Pulmonary artery endothelial cell (primary cell): ENCODE measurements at places on chromosomes 4 and X. TPM values are rescaled to one million over a fixed set of nuclear protein-coding genes. Genes with fewer than 3 reads are reported as not detected.

DNA sequence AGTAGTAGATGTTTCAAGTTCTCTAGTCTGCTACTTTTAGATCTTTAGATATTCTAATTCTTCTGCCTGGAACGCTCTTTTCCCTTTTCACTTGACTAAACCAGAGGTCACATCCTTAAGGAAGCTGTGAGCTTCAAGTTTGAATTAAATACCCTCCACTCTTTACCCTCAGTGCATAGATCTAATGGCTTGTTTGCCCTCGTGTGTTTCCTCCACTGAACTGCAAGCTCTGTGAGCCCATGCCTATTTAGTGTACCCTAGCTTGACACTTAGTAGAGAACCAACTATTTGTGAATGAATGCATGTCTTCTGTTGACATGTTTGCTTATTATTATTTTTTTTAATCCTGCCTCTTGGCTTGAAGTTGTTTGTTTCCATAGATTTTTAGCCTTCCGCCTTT is 138.3 kb downstream of the PDE5A start:
- peak; percentile 11 for DNase-seq

- no peak for DNase-seq
These were observed 1.2 kb downstream of the SLC39A8 start for GRCh38 chr4:102343964-102344519.

GRCh38 chrX:109310031-109310430 is 171.9 kb downstream of the GUCY2F start:
- no peak for DNase-seq

GRCh38 chr4:153758688-153759406 is 977 bp downstream of the RNF175 start:
- DNase-seq = no peak

- DNase-seq = no peak
These were observed 174.0 kb downstream of the GLUD2 start for GRCh38 chrX:121221322-121221977.

DNA sequence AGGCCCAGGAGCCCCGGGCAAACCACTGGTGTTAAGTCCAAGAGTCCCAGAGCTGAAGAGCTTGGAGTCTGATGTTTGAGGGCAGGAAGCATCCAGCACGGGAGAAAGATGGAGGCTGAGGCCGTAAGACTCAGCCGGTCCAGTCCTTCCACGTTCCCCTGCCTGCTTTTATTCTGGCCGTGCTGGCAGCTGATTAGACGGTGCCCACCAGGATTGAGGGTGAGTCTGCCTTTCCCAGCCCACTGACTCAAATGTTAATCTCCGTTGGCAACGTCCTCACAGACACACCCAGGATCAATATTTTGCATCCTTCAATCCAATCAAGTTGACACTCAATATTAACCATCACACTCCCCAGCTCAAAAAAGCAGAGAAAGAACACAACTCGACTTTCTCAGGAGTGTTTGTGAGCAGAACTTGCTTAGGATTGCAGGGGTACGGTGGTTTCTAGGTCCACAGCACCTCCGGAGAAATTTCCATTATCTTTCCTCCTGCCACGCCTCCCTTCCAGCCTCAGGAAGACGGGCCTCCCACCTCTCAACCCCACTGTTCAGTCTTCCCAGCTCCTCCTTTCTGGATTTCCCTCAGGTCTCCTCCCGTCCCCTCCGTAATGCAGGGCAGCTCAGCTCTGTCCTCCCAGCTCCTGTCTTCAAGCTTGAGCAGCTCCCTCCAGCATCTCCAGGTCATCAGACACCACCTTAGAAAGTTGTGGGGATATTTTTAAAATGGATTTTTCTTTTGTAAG is 13.3 kb upstream of the TMEM271 start:
- DNase-seq = no peak

GRCh38 chr4:89226665-89227574 is 80.7 kb downstream of the GPRIN3 start:
- peak; percentile 48 for DNase-seq

- no peak for DNase-seq
These were observed 15.0 kb downstream of the IDS start for GRCh38 chrX:149490100-149490499.

GRCh38 chr4:7658341-7659204 is 223.8 kb upstream of the PSAPL1 start:
- no peak for DNase-seq

DNA sequence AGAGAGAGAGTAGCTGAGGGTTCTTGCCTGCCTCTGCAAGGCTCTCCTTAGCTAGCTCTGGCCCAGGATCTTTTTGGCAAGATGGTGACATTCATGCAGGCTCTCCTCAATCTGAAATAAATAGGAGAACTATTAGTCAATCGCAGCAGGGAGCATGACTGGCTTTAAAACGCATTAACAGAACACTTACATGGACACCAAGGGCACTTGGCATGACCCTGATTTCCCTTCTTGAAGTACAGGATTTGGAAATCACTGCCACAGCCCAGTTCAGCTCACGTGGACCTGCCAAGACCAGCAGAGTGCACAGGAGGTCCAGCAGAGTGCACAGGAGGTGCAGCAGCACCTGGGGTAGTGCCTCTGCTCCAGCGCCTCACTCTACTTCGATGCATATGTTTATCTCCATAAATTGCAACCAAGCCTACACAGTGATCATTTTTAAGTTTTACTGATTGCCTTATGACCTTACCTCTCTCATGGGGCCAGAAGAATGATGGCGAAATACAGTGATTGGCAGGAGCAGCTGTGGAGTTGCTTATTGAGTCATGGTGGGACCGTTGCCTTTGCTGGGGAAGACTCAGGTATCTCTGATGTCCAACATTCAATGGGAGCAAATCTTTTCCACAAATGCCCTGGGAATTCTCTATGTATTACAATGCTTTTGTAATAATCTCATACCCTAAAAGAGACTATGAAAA is 122.4 kb downstream of the SYNPO2 start:
- no peak for DNase-seq

DNA sequence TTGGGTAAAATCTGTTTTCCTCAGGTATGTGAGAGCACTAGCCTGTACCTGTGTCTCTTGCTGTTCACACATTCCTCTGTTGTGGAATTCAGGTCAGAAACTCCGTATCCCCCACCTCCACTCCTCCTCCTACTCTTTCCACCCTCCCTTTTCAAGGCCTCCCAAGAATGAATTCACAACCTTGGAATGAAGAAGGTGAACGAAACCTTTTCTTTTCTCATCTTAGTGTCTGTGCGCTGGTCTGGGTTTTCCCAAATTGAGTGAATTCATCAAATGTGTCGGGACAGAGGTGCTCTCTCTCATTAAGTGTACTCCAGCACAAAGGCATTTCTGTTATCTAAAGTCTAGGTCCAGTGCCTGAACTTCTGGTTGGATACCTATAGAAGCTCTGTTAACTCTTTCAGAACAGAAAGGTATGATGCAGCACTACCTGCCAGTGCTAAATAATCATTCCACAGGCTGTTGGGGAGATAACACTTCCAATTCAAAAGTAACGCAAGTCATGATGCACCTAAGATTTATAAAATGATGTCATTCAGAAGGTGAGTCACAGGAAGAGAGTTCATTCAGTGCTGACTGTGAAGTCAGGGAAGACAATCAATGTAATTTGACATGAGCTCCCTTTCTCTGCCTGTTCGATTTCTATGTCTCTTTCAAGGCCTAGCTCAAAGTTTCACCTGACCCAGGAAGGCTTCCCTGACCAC is 41.9 kb downstream of the COL4A6 start:
- DNase-seq = no peak

DNA sequence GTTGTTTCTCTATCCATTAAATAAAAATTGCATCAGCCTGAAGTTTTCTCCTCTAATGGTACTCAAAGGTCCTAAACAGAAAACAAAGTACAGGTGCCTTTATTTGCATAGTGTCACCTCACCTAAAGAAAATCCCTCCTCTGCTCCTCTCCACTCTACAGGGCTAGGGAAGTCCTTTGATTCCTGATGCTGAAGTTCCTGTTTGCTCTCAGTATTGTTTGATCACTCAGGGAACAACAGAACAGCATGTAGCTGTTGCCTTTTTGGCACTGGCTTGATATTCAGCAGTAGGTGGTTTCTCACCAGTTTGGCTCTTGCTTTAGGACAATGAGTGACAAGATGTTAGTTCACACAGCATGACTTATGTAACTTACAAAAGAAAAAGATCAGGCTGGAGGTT is 156.2 kb upstream of the SLC7A11 start:
- peak; percentile 17 for DNase-seq

- DNase-seq = no peak
These were observed 172.7 kb upstream of the TBC1D9 start for GRCh38 chr4:140928880-140929279.

DNA sequence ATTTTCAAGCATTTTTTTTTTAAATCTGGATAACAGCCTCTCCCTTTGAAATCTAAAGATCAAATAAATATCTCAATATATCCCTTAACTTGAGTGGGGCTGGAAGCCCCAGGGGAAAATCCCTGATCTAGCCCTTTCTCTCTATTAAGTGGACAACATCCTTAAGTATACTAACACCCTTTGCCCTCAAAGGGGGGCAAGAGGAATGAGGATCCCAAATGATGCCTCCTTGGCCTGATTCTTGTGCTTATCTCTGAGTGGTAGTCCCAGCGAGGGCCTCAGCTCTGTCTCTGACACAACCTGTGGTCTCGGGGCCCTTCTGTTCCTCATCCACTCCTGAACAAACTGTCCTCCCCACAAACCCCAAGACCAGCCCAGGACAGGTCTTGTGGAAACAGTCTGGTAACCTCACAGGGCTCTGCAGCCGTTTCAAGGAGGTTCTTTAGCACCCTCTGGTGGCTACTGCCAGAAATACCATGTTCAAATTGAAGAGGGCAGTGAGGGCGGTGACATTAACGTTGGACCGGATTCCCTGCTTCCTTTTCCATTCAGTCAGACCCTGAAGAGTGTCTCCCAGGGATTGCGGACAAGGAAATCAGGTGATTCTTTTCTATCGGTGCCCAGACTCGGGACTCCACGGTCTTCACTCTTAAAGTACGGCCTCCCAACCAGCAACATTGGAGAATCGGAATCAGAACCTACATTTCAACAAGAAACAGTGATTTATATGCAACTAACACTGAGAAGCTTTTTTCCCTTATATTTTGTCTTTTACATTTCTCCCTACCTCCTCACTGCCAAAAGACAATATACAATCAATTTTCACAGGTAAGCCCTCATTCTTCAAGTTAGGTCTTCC is 13.0 kb downstream of the CXCL13 start:
- peak; percentile 26 for DNase-seq

- no peak for DNase-seq
These were observed 4.3 kb upstream of the CCNQ start for GRCh38 chrX:153603131-153603656.

DNA sequence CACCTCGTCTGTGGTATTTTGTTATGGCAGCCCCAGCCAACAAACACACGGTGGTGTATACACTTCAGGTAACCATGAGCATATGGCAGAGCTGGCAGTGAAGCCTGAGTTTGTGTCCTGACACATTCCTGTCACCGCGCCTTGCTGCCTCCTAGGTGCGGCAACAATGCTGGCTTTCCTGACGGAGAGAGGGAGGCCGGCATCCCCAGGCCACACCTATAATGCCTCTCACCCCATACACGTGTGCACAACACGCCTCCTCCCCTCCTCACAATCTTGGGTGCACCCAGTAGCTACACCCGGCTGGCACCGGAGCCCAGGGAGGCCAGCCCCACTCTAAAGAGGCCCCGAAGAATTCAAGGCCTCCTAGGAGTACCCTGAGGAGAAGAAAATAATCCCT is 158.5 kb downstream of the NSUN7 start:
- DNase-seq = no peak

DNA sequence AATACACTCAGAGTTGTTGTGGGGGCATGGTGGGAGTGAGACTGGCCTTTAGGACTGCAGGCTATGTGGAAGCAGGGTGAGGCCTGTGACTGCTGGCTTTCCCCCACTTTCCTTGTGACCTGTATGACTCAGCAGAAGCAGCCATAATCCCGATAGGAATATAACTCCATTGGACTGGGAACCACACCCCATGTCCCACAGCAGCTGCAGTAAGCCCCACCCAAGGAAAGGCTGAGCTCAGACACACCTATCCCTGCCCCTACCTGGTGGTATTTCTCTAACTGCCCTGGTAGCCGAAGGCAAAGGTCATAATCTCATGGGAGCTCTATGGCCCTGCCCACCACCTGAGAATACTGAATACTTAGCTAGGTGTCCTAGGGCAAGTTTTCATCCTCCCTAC is 169.3 kb downstream of the GC start:
- DNase-seq = no peak

DNA sequence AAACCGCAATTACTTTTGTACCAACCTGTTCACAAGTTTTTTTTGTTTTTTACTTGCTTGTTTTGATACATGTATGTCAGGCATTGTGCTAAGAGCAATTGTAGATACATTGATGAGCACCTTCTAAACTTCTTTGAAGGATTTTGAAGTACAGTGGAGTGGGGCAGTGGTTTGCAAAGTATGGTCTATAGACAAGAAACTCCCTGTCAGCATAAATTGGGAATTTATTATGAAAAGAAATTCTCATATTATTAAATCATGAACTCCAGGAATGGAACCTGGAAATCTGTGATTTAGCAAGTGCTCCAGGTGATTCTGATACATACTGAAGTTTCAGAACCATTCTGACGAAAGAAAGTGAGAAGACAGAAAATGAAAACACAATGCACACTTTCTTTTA is 733.4 kb downstream of the C4orf33 start:
- no peak for DNase-seq

GRCh38 chrX:129876771-129877305 is 29.1 kb upstream of the UTP14A start:
- DNase-seq = peak; percentile 13

DNA sequence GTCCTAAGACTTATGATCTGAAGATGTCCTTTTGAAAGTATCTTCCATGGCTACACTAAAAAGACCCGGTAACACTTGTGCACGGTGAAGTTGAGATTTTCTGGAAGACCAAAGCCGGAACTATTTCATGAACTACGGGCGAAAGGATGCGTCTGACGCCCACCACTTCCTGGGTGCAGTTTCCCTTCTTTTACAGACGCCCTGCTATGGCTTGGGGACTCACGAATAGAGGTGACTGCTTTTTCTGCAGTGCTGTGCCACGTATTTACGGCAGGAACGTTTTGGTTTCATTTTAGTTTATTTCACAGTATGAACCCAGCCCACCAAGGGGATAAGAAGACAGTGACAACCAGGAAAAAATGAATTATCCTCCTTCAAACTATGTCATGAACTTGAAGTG is 180.4 kb downstream of the AFAP1 start:
- no peak for DNase-seq

- DNase-seq = peak; percentile 50
These were observed 31.0 kb upstream of the TLR3 start for GRCh38 chr4:186037692-186038658.

SLC9B2 gene
- total RNA-seq = 19.8 and 22.7 TPM in 2 replicates

CENPVL1 gene
- total RNA-seq = not detected in 2 replicates

TSPAN7 gene
- 4.6 and 13.5 TPM in 2 replicates for total RNA-seq

MTTP gene
- total RNA-seq = under 0.01 TPM in 1 of 2 replicates, not detected in the other

IL15 gene
- 2.0 and 2.2 TPM in 2 replicates for total RNA-seq

SHOX gene
- not detected in 2 replicates for total RNA-seq

MAGEC1 gene
- 0.07 TPM in 1 of 2 replicates, not detected in the other for total RNA-seq

EFHC2 gene
- total RNA-seq = under 0.01 TPM in 1 of 2 replicates, not detected in the other

SUPT20HL1 gene
- total RNA-seq = not detected in 2 replicates

CCDC160 gene
- total RNA-seq = not detected in 2 replicates

NAP1L2 gene
- 0.73 and 2.4 TPM in 2 replicates for total RNA-seq

GPR50 gene
- not detected in 2 replicates for total RNA-seq

CXorf38 gene
- 13.1 and 14.3 TPM in 2 replicates for total RNA-seq

SSX2B gene
- total RNA-seq = not detected in 2 replicates

TLR8 gene
- not detected in 2 replicates for total RNA-seq

ELMOD2 gene
- total RNA-seq = 15.9 and 16.0 TPM in 2 replicates
